ENCODE measurements at places on chromosomes 2 and 18.

DNA sequence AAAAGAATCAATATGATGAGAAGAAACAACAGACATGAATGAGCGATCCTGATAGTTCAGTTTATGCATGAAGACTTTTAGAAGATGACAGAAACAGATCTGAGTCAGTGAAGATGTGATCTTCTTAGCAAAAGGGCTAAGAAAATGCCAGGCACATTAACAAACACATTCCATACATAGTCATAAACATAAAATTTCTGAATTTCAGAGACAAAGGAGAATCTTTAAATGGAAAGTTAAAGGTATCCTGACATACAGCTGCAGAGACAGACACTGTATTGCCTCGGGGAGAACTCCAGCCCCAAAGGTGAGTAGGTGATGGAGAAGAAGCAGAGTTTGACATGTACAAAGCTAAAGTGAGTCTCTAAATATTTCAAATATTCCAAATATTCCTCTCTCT, 40.6 kb upstream of the FN1 start:
- H3K27me3 ChIP-seq, result no peaks in the 10 kb centered on the region
- no peak overlapping the region for H3K4me3 ChIP-seq
- DNase-seq, result no peak
- no peak overlapping the region for H3K27ac ChIP-seq

- H3K27ac ChIP-seq, result no peak overlapping the region
- no peak overlapping the region for H3K4me3 ChIP-seq
- DNase-seq, result no peak
- no peaks in the 10 kb centered on the region for H3K27me3 ChIP-seq
- H3K4me1 ChIP-seq, result peaks cover 6% of the 10 kb centered on the region
These were observed 10.8 kb upstream of the CDCA7 start for GRCh38 chr2:173343921-173344320.

DNA sequence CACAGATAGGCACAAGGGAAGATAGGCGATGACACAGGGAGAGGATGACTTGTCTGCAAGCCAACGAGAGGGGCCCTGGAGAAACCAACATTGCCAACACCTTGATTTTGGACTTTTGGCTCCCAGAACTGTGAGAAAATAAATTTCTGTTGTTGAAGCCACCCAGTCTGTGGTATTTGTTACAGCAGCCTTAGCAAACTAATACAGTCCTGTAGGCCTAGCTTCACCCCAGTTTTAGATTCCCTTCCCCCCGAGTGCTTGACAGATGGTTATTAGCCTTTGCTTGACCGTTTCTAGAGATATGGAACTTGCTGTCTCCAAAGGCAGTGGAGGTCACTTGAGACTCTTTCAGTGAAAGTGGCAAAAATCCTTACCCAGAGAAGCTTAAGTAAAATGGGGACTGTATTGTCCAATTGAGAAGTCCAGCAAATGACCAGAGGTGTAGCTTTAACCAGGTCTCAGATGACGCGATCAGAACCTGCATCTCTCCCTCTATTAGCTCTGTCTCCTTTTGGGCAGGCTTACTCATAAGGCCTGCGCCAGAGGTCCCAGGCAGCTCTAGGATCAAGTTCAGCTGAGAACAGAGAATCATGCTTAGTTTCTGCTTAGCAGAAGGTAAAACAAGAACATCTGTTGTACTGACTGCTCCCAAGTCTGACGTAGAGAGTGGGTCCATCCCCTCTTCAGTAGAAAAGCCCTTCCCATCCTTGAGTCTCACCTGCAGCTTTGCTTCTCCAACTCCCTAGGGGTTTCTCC, 50.4 kb downstream of the MFSD6 start:
- H3K36me3 ChIP-seq, result peaks cover 4% of the 10 kb centered on the region
- no peaks in the 10 kb centered on the region for H3K27me3 ChIP-seq
- H3K4me1 ChIP-seq, result peaks cover 3% of the 10 kb centered on the region

GRCh38 chr2:169362894-169363559, 693 bp upstream of the LRP2 start:
- DNase-seq, result no peak
- peak overlapping the region; percentile 19 for H3K27ac ChIP-seq
- H3K27me3 ChIP-seq, result peaks cover 26% of the 10 kb centered on the region
- H3K4me3 ChIP-seq, result peak overlapping the region; percentile 91
- peaks cover 27% of the 10 kb centered on the region for H3K4me1 ChIP-seq

DNA sequence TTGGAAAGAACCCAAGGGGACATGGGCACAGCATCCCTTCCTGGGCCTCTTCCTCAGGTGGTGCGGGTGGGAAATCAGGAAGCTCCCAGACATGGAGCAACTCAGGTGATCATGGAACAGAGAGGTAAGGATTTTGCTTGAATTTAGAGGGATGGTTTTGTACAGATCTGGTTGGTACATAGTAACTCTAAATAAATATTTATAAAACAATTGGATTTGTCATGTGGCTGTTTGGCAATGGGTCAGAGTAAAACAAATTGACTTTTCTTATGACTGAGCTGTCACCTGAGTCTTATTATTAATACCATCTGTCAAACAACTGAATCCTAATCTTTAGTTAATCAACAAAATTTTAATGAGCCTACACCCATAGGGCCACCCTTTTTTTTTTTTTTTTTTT, 19.4 kb upstream of the TMEM178A start:
- no peak overlapping the region for H3K4me3 ChIP-seq
- no peak overlapping the region for H3K27ac ChIP-seq
- no peak for DNase-seq
- no peaks in the 10 kb centered on the region for H3K36me3 ChIP-seq
- H3K27me3 ChIP-seq, result no peaks in the 10 kb centered on the region

- peaks cover 3% of the 10 kb centered on the region for H3K27me3 ChIP-seq
- no peak overlapping the region for H3K27ac ChIP-seq
- H3K4me1 ChIP-seq, result peaks cover 13% of the 10 kb centered on the region
- DNase-seq, result no peak
These were observed 141.7 kb upstream of the LMAN1 start for GRCh38 chr18:59500765-59501164.

GRCh38 chr2:240648155-240648649, 22.9 kb downstream of the GPR35 start:
- no peaks in the 10 kb centered on the region for H3K4me1 ChIP-seq
- H3K4me3 ChIP-seq, result no peak overlapping the region
- peaks cover 42% of the 10 kb centered on the region for H3K27me3 ChIP-seq
- no peak overlapping the region for H3K27ac ChIP-seq
- H3K36me3 ChIP-seq, result no peaks in the 10 kb centered on the region

DNA sequence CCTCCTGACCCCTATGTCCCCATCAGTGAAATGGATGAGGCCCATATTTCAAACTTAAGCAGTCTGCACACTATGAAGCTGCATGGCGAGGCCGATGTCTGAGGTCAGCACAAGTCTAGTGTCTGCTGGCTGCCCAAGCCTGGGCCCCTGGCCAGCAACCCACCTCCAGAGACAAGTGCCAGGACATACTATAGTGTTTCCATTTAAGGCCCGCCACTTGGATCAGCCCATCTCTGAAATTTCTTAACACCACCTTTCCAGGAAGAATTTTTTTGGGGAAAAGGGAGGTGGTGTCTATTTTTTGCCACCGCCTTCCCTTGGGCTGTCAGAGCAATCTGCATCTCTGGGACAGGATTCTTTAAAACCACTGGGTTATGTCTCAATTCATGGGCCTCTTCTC, 1.8 kb downstream of the ACVR1 start:
- peaks cover 57% of the 10 kb centered on the region for H3K4me1 ChIP-seq
- H3K4me3 ChIP-seq, result peak overlapping the region; percentile 94
- peaks cover 1% of the 10 kb centered on the region for H3K36me3 ChIP-seq

DNA sequence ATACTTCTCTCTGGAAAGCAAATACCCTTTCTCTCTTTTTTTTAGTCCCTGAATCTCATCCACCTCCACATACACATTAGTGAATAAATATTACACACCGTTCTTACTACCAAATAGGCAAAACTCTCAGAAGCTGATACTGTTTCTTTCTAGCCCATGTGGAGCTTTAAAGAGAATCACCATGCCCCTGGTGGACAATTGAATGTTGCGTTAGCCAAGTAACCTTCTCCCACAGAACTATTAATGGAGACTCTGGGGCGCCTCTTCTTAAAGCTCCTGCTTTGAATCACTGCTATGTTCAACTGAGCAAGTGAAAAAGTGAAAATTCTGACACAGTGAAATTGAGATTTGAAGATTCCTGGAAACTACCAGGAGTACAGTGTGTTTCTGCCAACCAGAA, 522.8 kb upstream of the CDH7 start:
- no peak overlapping the region for H3K27ac ChIP-seq
- no peaks in the 10 kb centered on the region for H3K27me3 ChIP-seq
- peaks cover 8% of the 10 kb centered on the region for H3K4me1 ChIP-seq
- DNase-seq, result no peak
- H3K4me3 ChIP-seq, result no peak overlapping the region
- no peaks in the 10 kb centered on the region for H3K36me3 ChIP-seq

DNA sequence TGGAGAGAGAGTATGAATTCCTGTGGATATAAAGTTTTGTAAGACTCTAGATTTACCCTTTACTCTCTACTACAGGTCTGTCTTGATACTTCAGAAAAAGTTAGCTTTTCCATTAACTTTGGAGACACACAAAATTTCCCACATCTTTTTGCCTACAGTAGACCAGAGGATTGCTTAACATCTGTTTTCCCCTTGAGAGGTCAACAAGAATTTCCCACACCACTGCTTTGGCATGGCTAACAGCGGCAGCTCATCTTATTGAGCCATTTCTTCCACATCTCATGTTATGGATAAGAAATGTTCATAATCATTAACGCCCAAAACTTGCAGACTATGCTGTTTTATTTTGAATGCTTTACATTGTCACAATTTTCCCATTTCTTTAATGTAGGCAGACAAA, 273.6 kb upstream of the RGPD4 start:
- DNase-seq, result no peak
- no peak overlapping the region for H3K4me3 ChIP-seq
- no peaks in the 10 kb centered on the region for H3K4me1 ChIP-seq
- H3K27me3 ChIP-seq, result no peaks in the 10 kb centered on the region
- H3K36me3 ChIP-seq, result peaks cover 1% of the 10 kb centered on the region

GRCh38 chr2:124286089-124286783, 261.1 kb downstream of the CNTNAP5 start:
- no peak overlapping the region for H3K4me3 ChIP-seq
- H3K27me3 ChIP-seq, result no peaks in the 10 kb centered on the region
- H3K36me3 ChIP-seq, result peaks cover 3% of the 10 kb centered on the region
- H3K27ac ChIP-seq, result no peak overlapping the region

- H3K27me3 ChIP-seq, result peaks cover 39% of the 10 kb centered on the region
- peaks cover 1% of the 10 kb centered on the region for H3K4me1 ChIP-seq
- no peak for DNase-seq
- H3K36me3 ChIP-seq, result no peaks in the 10 kb centered on the region
- H3K27ac ChIP-seq, result no peak overlapping the region
- peak overlapping the region; percentile 70 for H3K4me3 ChIP-seq
These were observed 26.1 kb upstream of the OTOF start for GRCh38 chr2:26504002-26504401.

DNA sequence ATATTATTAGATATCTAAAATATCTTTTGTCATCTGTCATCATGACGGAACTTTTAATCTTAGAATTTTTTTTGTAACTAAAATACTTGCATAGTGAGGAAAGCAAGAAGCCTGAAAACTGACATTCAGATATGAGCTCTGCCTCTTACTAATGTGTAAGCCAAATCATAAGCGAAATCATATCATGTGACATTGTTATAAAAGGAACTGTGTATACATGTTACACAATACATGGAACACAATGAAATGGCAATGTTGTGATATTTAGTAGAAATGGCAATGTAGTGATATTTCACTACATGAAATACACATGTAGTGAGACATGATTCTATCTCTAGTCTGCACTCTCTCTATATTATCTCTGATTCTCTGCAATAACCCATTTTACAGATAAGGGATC, 1016.4 kb upstream of the PIK3C3 start:
- DNase-seq, result no peak
- no peaks in the 10 kb centered on the region for H3K27me3 ChIP-seq

- H3K27me3 ChIP-seq, result no peaks in the 10 kb centered on the region
- no peak for DNase-seq
- peaks cover 3% of the 10 kb centered on the region for H3K36me3 ChIP-seq
- H3K4me1 ChIP-seq, result peaks cover 4% of the 10 kb centered on the region
- H3K27ac ChIP-seq, result no peak overlapping the region
- H3K4me3 ChIP-seq, result no peak overlapping the region
These were observed 516.7 kb downstream of the NR4A2 start for GRCh38 chr2:155815851-155816250.

DNA sequence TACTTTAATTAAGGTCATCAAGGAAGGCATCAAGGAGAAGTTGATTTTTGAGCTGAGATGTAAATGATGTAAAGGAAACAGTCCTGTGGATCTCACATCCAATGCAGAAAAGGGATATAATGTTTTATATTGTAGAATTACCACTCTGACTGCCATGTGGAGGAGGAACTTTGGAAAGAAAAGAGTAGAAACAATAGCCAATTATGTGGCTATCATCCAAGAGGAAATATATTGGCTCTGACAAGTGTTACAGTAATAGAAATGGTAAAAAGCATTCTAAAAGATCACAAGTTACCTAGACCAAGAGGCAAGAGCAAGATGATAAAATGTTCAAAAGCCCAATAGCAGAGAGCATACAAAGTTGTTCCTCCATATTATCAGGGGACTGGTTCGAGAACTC, 26.8 kb downstream of the BARD1 start:
- H3K27ac ChIP-seq, result no peak overlapping the region
- H3K4me3 ChIP-seq, result no peak overlapping the region
- no peak for DNase-seq
- no peaks in the 10 kb centered on the region for H3K4me1 ChIP-seq
